ENCODE measurements at places on chromosomes 6 and 20.

GRCh38 chr6:134415656-134416055 is 97.7 kb upstream of the SGK1 start:
- DNase-seq, result no peak

- DNase-seq, result no peak
Observed at GRCh38 chr6:40439026-40439800, 148.0 kb downstream of the LRFN2 start.

- DNase-seq, result no peak
Observed at GRCh38 chr20:14576196-14576877, 238.9 kb upstream of the FLRT3 start.

DNA sequence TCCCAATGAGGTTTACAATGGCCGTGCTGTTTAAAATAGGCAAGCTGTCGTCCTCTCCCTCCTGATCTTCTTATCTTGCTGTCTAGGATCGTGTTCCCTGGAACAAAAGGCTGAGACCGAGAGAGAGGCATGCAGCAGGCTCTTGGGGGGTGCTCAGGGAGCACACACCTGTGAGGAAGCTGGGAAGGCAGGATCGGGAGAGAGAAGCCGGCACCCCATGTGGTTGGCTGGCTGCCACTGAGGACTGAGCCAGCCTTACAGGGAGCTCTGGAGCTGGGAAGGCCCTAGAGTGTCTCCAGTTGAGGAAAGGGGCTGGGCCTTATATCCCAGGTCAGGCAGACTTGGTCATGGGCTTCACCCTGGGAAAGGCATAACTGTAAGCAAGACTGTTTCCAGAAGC is 184.2 kb downstream of the LY86 start:
- no peak for DNase-seq

DNA sequence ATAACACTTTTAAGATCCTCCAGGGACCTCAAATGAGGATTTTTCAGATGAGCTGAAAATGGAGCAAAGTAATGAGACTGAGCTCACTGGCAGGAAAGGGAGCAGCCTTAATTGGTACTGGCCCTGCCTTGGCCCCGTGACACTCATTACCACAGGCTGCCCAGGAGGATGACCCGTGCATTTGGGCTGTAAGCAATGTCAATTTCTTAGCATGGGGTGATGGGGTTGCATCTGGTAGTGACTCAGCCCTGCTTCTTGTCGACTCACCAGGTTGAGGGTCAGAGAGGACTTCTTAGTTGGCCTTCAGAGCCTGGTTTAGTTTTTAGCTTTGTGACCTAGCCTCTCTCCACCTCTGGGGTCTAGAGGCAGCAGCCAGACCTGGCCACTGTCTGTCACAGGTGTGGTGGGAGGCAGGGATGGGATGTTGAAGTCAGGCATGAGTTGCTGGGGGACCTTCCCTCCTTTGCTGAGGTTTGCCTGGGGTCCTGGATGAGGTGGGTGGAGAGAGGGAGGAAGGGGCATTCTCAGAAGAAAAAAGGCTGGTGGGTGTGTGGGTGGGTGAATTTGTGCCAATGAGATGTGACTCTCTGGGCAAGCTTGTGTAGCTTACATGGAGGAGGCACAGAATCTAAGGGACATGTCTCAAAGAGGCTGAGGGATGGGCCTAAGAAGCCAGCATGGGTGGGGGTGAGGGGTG is 25.9 kb upstream of the EPB41L1 start:
- DNase-seq, result no peak

DNA sequence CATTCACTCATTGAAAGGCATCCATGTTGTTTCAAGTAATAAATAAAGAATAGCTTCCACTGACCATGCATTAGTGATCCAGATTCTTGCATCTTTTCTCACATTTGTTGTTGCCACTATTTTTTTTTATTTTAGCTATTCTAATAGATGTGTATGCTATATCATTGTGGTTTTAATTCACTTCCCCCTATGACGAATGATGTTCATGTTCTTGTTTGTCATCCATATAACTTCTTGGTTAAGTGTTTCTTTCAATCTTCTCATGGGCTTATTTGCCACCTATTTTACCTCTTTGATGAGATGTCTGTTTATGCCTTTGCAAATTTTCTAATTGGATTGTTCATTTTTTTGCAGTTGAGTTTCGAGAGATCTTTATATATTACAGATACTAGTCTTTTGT is 681.2 kb downstream of the HDGFL1 start:
- no peak for DNase-seq

- no peak for DNase-seq
Observed at GRCh38 chr6:41097467-41098090, 24.8 kb downstream of the NFYA start.

DNA sequence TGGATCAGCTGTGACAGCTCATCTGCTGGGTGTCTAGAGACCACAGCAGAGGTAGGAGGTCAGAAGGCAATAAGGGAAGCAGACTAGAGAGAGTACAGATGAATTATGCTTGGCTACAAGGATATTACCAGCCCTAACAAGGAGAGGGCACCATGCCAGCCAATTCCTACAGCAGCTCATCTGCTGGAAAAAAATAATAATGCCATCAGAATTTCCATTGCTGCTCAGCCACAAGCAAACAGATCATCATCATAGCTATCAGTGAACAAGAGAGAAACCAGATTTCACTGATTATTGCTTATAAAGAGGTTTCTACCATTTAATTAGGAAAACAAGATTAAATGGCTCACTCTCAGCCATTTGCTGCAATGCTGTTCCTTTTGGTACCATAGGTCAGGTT is 66.5 kb downstream of the PSMG4 start:
- no peak for DNase-seq

GRCh38 chr6:121430514-121431460 is 4.7 kb upstream of the GJA1 start:
- no peak for DNase-seq

GRCh38 chr20:13245250-13245723 is 24.2 kb downstream of the ISM1 start:
- no peak for DNase-seq

DNA sequence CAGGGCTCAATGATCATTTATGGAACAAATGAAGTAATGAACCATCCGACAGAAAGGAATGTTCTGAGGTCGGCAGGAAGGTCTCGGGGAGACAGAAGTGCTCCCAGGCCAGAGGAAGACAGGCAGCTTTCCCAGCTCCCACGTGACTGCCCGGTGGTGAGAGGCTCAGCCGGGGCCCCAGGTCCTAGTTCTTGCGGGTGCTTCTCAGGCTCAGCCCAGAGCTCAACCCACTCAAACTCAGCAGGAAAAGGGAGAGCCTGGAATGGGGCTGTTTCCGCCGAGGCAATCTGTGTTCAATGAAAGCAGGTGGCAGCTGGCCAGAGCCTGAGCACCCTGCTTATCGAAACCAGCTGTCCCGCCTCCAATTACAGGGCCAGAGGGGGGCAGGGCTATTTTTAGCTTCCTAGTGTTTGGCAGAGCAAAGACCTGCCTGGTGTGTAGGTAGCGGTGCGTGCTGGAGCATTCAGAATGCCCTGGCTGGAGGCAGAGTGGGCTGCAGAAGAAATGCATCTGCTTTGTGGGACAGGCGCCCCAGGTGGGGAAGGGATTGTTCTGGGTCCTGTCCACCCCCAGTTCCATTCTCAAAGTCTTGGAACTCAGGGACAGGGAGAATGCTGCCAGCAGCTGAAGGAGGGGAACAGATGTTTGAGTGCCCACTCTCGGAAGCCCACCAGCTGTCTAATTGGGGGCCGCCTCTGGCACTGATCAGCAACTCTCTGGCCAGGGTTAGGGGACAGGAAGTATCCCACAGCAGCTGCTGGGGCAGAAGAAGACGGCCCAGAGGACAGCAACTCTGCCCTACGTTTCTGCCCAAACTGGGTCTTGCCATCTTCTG is 145.1 kb downstream of the PREX1 start:
- no peak for DNase-seq

DNA sequence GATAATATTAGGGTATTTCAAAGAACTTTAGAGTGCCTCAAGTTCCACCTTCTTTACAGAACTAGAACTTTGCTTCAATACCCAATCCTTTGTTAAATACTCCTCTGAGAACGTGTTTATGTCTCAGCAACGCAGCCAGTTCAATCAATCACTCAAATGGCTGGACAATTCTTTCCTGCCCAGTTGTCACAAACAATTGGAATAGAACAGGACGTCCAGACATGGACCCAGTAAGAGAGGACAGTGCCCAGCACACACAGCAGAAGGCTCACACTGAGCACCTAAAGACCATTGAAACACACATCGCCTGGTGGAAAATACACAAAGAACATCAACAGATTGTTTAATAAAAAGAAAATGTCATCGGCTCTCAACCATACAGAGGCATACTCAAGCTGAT is 140.6 kb downstream of the TTLL2 start:
- DNase-seq, result no peak

- DNase-seq, result no peak
Observed at GRCh38 chr6:169277619-169278018, 24.0 kb upstream of the THBS2 start.

GRCh38 chr20:46507760-46508407 is 5.5 kb downstream of the ZNF334 start:
- no peak for DNase-seq

DNA sequence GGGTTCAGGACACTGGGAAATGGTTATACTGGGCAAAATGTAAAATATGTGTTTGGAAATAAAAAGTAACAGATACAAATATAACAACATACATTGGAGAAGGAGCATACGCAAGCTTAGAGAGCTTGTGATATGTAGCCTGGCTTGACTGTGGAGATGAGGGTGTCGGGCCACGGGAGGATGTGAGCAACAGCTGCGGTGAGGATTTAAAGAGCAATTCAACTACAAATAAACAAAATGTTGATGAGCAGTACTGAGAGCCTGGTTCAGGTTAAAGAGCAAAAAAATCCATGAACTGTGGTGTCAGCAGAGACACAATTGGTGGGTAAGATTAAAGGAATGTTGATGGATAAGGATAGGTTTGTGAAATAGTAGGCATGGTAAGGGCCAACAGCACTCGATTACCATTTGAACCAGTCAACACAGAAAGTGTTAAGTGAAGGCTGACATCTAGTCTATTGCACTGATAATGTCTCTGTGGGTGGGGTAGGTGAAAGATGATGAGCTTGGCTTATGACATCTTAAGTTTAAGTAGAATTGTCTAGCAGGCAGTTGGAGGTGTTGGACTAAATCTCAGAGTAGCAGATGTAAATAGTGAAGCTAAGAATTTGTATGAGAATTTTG is 723.2 kb downstream of the EPM2A start:
- no peak for DNase-seq

DNA sequence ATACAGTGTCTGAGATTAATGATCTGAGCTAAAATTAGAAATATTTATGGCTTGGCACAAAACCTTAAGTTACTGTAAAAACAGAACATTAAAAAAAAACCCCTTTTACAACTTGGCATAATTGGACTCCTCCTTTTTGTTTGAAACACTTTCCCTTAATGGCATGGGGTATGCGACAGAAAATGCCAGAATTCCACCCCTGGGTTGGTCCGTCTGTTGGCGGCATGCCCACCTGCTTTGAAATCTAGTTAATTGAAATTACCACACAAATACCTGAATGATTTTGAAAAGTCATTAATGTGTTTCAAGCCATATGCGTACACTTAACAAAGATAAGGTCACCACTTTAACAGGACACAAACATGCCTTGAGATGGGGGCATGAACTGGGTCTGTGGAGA is 175.1 kb upstream of the FOXQ1 start:
- DNase-seq, result no peak

DNA sequence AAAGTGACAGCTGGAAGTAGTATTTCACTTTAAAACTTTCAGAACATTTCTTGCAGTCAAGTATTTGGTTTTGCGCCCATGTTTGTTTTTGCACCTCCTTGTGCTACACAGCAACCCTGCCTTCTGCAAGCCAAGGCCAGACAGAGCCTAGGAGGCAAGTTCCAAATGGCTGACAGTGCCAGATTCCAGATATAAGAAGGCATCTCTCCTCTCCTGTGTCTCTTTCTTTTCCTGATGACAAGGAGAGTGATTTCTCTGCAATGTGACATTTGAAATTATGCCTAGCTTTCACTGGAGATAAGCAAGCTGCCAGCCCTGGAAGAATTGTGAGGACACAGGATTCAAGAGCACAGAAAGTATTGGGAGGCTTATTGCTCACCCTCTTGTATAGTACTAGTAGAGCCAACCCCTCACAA is 149.1 kb upstream of the TENT5A start:
- no peak for DNase-seq

GRCh38 chr6:3006476-3006875 is 6.8 kb downstream of the NQO2 start:
- no peak for DNase-seq

- DNase-seq, result no peak
Observed at GRCh38 chr6:142783499-142783898, 161.5 kb downstream of the HIVEP2 start.

DNA sequence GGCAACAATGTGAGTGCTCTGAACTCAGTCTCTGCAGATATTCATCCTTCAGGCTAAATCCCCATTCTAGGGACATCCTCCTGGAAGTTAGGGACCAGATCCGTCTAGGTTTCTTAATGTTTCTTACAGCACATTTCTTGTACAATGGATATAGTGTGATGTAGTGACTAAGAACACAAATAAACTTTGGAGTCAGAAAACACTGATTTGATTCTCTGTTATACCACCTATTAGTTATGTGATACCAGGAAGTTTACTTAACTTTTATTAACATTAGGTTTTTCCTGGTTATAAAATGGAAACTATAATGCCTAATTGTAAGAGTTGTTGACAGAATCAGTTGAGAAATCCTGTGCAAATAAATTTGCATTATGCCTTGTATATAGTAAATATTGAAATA is 57.6 kb upstream of the KCNQ5 start:
- DNase-seq, result no peak

- no peak for DNase-seq
Observed at GRCh38 chr6:39982720-39983119, 48.5 kb upstream of the MOCS1 start.

DNA sequence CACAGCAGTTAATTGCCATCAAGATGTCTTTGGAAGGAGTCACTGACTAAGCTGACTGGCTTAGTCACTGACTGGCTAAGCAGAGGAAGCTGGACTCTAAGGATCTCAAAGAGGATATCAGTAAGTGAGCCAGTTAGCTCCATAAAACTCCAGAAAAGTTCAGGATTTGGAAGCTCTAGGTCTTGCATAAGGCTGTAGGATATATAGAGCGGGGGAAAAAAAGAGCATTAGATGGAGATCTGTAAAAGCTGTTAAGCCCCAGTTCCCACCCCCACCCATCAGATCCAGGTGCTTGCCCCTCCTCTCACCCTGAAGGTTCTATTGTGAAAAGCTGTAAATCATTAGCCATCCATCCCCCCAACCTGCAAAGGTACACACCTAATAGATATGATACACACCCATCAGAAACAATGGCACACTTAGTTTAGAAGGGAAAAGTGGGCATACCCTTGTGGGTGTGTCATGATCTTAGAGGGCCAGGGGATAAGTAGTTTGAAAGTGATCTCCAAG is 32.2 kb downstream of the CARMIL1 start:
- no peak for DNase-seq
